ENCODE measurements at places on chromosomes 2 and 18. TPM values are rescaled to one million over a fixed set of nuclear protein-coding genes. Genes with fewer than 3 reads are reported as not detected.

RAB6C gene
- total RNA-seq = 0.52 TPM

PDE1A gene
- total RNA-seq = 0.15 TPM

GRCh38 chr2:219680958-219681693 is 53.7 kb downstream of the SLC4A3 start:
- no peaks in the 10 kb centered on the region for H3K27me3 ChIP-seq
- no peaks in the 10 kb centered on the region for H3K36me3 ChIP-seq
- no peak for DNase-seq
- H3K4me3 ChIP-seq = no peak overlapping the region
- H3K4me1 ChIP-seq = peaks cover 9% of the 10 kb centered on the region
- no peak overlapping the region for H3K27ac ChIP-seq

GRCh38 chr2:28045676-28046351 is 155.3 kb downstream of the BABAM2 start:
- no peaks in the 10 kb centered on the region for H3K4me1 ChIP-seq
- no peak for DNase-seq
- no peaks in the 10 kb centered on the region for H3K36me3 ChIP-seq

UGT1A4 gene
- not detected for total RNA-seq

IL1RL1 gene
- not detected for total RNA-seq

CLEC4F gene
- not detected for total RNA-seq

RND3 gene
- not detected for total RNA-seq

GRCh38 chr2:157327200-157327599 is 1.6 kb upstream of the ERMN start:
- H3K36me3 ChIP-seq = no peaks in the 10 kb centered on the region
- peaks cover 10% of the 10 kb centered on the region for H3K4me1 ChIP-seq
- H3K4me3 ChIP-seq = no peak overlapping the region
- H3K27ac ChIP-seq = no peak overlapping the region
- no peak for DNase-seq

GRCh38 chr18:7766346-7766745 is 199.2 kb downstream of the PTPRM start:
- H3K27me3 ChIP-seq = no peaks in the 10 kb centered on the region
- H3K4me1 ChIP-seq = no peaks in the 10 kb centered on the region
- H3K27ac ChIP-seq = no peak overlapping the region

LBH gene
- 7.1 TPM for total RNA-seq

- peaks cover 22% of the 10 kb centered on the region for H3K36me3 ChIP-seq
- no peaks in the 10 kb centered on the region for H3K27me3 ChIP-seq
- H3K4me1 ChIP-seq = peaks cover 15% of the 10 kb centered on the region
- no peak for DNase-seq
- no peak overlapping the region for H3K4me3 ChIP-seq
- H3K27ac ChIP-seq = peak overlapping the region; percentile 3
Measured at GRCh38 chr18:70158992-70159717, 46.3 kb downstream of the RTTN start.

GRCh38 chr2:226991663-226992062 is 155.8 kb downstream of the RHBDD1 start:
- no peaks in the 10 kb centered on the region for H3K27me3 ChIP-seq
- no peaks in the 10 kb centered on the region for H3K4me1 ChIP-seq
- no peak overlapping the region for H3K27ac ChIP-seq

DNA sequence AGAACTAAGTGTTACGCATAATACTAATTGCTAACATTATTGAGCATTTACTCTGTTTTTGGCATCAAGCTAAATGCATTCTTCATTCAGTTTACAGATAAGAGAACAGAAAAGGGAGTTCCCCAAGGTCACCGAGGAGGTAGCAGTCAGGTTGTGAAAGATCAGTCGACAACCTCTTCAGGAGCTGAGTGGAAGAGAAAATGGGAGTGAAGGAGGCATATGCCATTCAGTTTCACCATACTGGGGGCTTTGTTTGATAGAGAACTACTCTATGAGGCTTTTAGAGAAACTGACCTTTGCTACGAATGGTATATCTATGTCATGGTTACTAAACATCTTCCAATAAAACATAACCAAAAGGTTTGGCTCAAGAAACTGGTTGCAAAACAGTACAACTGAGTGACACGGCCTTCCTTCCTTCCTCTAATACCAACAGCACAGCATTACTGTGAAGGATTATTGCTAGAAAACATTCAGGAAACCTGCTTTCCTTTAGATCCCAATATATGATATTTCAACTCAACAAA is 112.1 kb downstream of the RBMS1 start:
- H3K4me3 ChIP-seq = no peak overlapping the region
- no peaks in the 10 kb centered on the region for H3K4me1 ChIP-seq
- no peak overlapping the region for H3K27ac ChIP-seq
- 0 out of 2 replicates have a peak, but pooled peaks cover 3% of the 10 kb centered on the region for H3K27me3 ChIP-seq
- no peaks in the 10 kb centered on the region for H3K36me3 ChIP-seq

DNA sequence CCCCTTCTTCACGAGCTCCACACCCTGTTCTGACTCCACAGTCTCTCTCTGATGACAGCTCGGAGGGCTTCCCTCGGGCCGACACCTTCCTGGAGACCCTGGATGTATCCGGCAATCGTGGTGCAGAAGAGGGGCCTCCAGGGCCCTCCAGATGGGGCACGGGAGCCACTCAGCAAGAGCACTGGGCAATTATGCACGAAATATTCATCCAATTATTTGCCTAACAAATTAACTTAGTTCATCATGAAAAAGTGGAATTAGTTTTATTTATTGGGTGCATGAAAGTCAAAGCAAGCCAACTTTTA is 277.3 kb upstream of the HDAC4 start:
- no peaks in the 10 kb centered on the region for H3K4me1 ChIP-seq
- H3K27me3 ChIP-seq = no peaks in the 10 kb centered on the region
- no peaks in the 10 kb centered on the region for H3K36me3 ChIP-seq
- DNase-seq = no peak
- no peak overlapping the region for H3K27ac ChIP-seq

BCL11A gene
- total RNA-seq = 159 TPM

DNA sequence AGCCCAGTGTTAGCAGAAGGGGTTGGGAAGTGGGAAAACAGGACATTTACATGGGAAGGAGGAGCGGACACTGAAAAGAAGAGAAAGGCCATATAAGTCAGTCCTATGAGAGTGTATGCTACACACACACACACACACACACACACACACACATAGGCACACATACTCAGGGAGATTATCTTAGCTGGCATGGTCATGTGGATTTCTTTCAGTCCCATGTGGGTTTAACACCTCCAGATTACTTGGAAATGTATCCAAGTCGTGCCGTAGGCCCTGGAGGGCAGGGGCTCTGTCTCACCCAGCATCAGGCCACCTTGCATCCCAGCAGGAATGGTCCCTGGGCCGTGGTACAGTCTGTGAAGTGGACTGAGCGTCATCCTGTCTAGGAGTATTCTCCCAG is 113.3 kb upstream of the CAPN13 start:
- H3K4me1 ChIP-seq = no peaks in the 10 kb centered on the region
- no peak overlapping the region for H3K27ac ChIP-seq
- H3K4me3 ChIP-seq = no peak overlapping the region

- H3K36me3 ChIP-seq = peaks cover 47% of the 10 kb centered on the region
- no peak overlapping the region for H3K4me3 ChIP-seq
- H3K4me1 ChIP-seq = peaks cover 24% of the 10 kb centered on the region
Measured at GRCh38 chr18:62288665-62289008, 36.5 kb upstream of the TNFRSF11A start.

KCNJ13 gene
- 3.8 TPM for total RNA-seq

- no peaks in the 10 kb centered on the region for H3K36me3 ChIP-seq
- H3K4me1 ChIP-seq = no peaks in the 10 kb centered on the region
- no peaks in the 10 kb centered on the region for H3K27me3 ChIP-seq
- no peak overlapping the region for H3K4me3 ChIP-seq
Measured at GRCh38 chr2:31404302-31404701, 10.2 kb downstream of the XDH start.

- no peak overlapping the region for H3K4me3 ChIP-seq
- no peaks in the 10 kb centered on the region for H3K27me3 ChIP-seq
- H3K4me1 ChIP-seq = no peaks in the 10 kb centered on the region
- no peak for DNase-seq
- H3K36me3 ChIP-seq = no peaks in the 10 kb centered on the region
Measured at GRCh38 chr2:41167014-41167413, 715.1 kb upstream of the SLC8A1 start.

DNA sequence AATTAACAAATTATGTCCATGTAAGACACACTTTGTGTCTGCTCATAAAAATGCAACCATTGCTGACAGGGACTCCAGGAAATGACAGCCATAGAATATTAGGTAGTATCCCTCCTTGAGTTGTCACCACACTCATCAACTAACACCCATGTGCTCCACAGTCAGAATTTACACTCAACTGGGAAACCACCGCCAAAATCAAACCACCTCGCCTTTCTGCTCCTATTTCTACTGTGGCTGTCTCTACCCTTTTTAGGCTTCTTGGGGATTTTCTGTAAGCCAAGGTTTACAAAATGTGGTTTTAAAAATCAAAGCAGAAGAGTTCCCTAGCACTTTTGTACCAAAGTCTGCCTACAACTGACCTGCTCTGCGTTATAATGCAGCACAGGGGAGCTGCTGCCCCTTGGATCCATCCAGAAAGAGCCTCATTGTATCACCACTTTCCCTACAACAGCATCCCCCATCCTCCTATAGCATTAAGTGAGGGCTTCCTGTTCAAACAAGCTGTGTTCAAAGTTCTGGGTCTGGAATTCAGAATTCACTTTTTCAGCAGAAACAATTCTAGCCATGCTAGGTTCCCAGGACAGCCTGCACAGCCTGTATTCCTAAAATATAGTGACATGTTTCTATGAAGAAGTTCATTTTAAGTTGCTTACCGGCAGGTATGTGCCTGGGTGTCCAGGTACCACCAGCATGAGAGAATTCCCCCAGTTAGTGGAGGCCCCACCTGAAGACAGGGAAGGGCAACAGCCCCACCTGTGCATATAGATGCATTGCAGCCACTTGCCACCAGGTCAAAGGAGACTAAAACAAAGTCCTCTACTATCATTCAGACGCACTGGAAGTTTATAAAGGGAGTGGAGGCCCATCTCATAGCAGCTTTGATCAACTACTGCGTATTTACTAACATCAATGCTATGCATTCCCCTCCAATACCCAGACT is 104.3 kb downstream of the MYO5B start:
- no peaks in the 10 kb centered on the region for H3K4me1 ChIP-seq
- no peak overlapping the region for H3K27ac ChIP-seq
- H3K27me3 ChIP-seq = no peaks in the 10 kb centered on the region
- DNase-seq = no peak

DNA sequence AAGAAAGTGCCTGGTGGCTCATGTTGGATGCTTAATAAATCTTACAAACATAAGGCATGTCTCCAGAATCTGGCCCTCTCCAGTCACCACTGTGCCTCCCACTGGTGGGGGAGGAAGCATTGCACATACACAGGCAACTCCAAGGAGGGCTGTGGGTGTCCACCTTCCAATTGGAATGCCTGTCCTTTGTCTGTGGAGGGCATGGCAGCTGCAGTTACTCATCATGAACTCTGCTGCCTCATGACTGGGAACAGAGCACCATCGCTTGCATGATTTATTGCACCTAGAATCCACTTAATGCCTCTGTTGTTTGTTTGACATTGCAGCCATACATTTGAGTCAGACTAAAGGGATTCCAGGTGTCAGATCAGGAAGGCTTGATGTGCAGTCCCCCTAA is 278.9 kb downstream of the PRKCE start:
- DNase-seq = no peak
- H3K4me3 ChIP-seq = no peak overlapping the region
- no peaks in the 10 kb centered on the region for H3K27me3 ChIP-seq
- H3K27ac ChIP-seq = peak overlapping the region; percentile 35

- no peaks in the 10 kb centered on the region for H3K27me3 ChIP-seq
- H3K27ac ChIP-seq = no peak overlapping the region
- H3K4me1 ChIP-seq = no peaks in the 10 kb centered on the region
- no peak overlapping the region for H3K4me3 ChIP-seq
Measured at GRCh38 chr2:37637190-37637860, 34.1 kb downstream of the CDC42EP3 start.

DNA sequence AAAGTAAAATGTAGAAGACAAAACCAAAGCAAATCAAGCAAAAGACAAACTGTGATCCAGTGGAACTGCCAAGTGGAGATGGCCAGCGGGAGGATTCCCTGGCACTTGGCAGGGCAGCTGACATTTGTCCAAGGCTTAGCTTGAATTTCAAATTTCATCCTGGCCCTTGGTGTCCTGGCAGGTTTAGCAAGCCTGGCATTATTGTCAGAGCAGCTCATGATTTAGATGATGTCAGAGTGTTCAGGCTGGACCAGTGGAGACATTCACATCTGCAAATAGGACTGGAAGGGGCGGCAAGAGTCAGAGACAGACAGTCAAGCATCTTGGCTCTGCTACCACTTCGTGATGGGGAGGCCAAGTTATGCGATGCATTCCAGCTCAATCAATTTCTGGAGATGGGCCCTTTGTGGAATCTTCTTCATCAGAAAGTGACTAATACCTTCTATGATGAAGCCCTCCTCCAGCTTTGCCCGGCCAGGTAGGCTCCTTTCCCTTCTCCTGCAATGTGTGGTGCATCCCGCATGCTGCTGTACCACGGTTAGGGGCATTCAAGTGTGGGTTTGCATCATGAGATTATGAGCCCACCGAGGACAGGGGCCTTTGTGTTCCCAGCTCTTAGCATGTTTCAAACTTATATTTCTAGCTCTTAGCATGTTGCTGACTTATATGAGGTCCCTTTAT is 199.7 kb downstream of the ANKRD30B start:
- H3K4me1 ChIP-seq = no peaks in the 10 kb centered on the region
- no peak overlapping the region for H3K27ac ChIP-seq
- no peaks in the 10 kb centered on the region for H3K36me3 ChIP-seq
- no peak overlapping the region for H3K4me3 ChIP-seq

CBLN2 gene
- not detected for total RNA-seq

CD8A gene
- not detected for total RNA-seq

DNA sequence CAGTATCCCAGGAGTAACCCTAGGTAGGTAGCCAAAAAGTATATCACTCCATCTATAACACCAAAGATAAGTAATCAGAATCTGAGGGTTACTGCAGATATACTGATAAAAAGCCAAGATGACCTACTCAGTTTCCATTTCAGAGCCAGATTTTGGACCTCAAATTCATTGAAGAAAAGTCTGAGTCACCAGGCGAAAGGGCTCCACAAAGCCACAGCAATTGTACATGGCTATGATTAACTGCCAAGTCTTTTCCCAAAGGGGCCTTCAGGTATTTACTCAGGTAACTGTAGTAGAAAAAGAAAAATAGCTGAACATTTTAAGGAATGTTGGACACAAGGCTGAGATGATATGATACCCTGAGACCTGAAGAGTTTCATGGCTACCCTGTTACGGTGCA is 75.6 kb upstream of the KCNH7 start:
- H3K4me3 ChIP-seq = no peak overlapping the region
- H3K27me3 ChIP-seq = no peaks in the 10 kb centered on the region
- no peak for DNase-seq
- no peaks in the 10 kb centered on the region for H3K36me3 ChIP-seq

- no peaks in the 10 kb centered on the region for H3K27me3 ChIP-seq
- H3K27ac ChIP-seq = no peak overlapping the region
- no peaks in the 10 kb centered on the region for H3K36me3 ChIP-seq
- DNase-seq = no peak
Measured at GRCh38 chr2:75844651-75845050, 133.9 kb upstream of the GCFC2 start.

- H3K36me3 ChIP-seq = no peaks in the 10 kb centered on the region
- H3K27ac ChIP-seq = no peak overlapping the region
- no peak overlapping the region for H3K4me3 ChIP-seq
- DNase-seq = no peak
- peaks cover 29% of the 10 kb centered on the region for H3K4me1 ChIP-seq
- H3K27me3 ChIP-seq = no peaks in the 10 kb centered on the region
Measured at GRCh38 chr2:109335631-109336176, 206.7 kb downstream of the SH3RF3 start.

- H3K4me3 ChIP-seq = peak within 1 kb of the TSS; percentile 94
- 0 out of 2 replicates have a peak, but pooled peaks cover 3% of the 10 kb centered on the region for H3K36me3 ChIP-seq
- DNase-seq = peak; percentile 94
Measured at GRCh38 chr2:30447149-30448045, at the start of gene LCLAT1. LCLAT1 (plus strand) TSS chr2:30447246; CDS start chr2:30525591, 78,345 bp downstream.
